ENCODE measurements at places on chromosomes 5 and 9. TPM values are rescaled to one million over a fixed set of nuclear protein-coding genes. Genes with fewer than 3 reads are reported as not detected.

The PLPP7 gene
- 5.3 TPM for total RNA-seq

The ZNF366 gene
- 10.2 TPM for total RNA-seq

- DNase-seq: no peak
These were observed 65.5 kb upstream of the GLRX start for GRCh38 chr5:95887977-95888376.

DNA sequence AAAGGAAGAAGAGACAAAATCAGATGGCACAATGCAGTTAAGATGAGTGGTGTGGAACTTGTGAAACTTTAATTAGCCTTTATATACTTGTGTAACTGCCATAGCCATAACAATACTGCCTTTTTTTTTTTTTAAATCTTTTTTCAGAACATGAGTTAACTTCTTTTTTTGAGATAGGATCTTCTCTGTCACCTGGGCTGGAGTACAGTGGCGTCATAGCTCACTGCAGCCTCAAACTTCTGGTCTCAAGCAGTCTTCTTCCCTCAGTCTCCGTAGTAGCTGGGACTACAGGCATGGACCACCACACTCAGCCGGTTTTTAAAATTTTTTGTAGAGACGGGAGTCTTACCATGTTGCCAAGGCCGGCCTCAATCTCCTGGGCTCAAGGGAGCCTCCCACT is 37.2 kb downstream of the GPBP1 start:
- no peak for DNase-seq

All from omental fat pad (tissue), 4 donors.